Progenitor cell of endocrine pancreas (in vitro differentiated cells): ENCODE measurements at places on chromosomes 5 and 9. TPM values are rescaled to one million over a fixed set of nuclear protein-coding genes. Genes with fewer than 3 reads are reported as not detected.

DNA sequence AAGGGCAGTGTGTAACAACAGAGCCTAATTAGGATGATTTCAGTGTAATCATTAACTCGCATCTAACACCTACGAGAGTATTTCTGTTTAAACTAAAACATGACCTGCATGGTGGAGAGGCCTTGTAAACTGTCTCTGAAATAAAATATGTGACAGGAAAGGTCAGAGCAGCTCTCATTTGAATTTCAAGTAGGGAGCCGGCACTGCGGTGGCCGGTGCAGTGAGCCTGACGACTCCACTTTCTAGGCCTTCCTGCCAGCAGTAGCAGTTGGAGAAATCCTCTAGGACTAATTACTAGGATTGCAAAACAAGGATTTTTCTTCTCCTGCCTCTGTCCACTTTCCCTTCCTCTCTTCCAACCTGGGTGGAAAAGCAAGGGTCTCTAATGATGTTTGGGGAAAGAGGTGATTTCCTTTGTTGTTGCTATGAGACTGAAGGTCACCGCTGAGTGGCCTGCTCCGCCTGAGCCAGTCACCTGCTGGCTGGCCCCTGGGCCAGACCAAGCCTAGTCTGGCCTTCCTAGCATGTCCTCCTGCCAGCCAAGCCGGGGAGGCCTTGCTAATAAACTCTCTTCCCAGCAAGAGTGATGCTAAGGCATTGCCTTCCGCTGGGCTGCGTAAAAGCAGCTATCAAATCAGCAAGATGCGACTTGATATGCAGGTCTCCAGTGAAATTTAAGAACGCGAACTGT, 245.7 kb downstream of the PSAT1 start:
- DNase-seq, result no peak

DNA sequence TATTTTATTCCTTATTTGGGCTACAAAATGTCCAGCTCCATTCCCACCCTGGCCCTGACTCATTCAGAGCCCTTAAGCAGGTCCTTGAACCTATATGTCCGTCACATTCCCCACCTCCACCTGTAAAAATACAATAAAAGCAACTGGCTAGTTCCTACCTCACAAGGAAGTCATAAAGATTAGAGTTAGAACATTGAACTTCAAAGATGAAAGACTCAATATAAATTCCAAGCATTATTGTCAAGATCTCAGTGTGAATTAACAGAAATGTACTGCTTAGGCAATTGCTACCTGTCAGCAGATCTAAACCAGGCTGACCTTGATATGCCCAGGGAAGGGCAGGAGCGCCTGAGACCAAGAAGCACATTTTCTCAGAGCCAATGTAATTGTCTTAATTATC, 221.8 kb downstream of the ENC1 start:
- DNase-seq, result no peak

- DNase-seq, result no peak
Observed at GRCh38 chr9:89996116-89996515, 391.3 kb downstream of the GADD45G start.

DNA sequence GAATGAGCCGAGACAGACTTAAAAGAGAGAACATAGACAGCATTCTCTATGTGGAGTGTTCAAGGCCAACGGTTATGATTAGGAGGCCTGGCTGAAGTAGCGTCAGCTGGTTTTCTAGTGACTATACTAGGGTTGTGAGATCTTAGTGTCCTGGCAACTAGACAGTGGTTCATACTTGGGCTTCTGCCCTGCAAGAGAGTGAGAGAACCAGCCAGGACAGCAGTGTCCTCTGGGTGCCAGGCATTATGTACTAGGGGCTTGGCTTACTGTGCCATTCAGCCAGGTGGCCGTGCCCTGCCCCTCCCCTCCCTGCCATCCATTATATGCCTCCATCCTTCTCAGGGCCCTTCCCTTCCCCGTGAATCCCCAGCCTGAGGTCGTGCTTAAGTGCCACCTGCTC, 56.8 kb downstream of the TRIO start:
- DNase-seq, result no peak

CDH12 gene
- 2.8 TPM in 2 replicates for total RNA-seq

- no peak for DNase-seq
Observed at GRCh38 chr9:122261469-122261881, 3.2 kb downstream of the RBM18 start.

GRCh38 chr5:17370651-17371050, 127.4 kb upstream of the TAF11L2 start:
- DNase-seq, result no peak

IL9 gene
- not detected in 2 replicates for total RNA-seq

GRCh38 chr5:159921721-159922120, 5.4 kb downstream of the ADRA1B start:
- no peak for DNase-seq
